SK-N-DZ (cell line): ENCODE measurements at places on chromosomes 1 and 21.

- DNase-seq: peak; percentile 86
Observed at GRCh38 chr1:109667452-109668122, at the start of gene GSTM2. GSTM2 (plus strand) TSS chr1:109668057; CDS start chr1:109668116, 59 bp downstream.

DNA sequence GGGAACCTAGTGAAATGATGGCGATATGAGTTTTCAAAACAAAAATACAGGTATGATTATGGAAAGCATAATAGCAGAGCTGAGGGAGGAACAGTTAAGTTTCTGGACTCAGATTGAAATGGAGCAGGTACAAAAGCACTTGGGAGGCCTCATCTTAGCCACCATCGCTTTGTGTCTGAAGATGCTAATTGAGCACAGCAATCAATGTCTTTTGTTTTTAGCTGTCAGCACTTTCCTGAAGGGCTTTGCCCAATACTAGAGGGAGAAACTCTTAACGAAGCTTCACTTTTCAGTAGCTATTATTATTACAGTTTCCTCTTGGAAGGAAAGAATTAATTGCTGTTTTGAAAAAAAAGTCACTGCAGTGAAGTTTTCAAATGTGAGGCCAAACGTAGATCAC is 348.7 kb downstream of the RWDD3 start:
- no peak for DNase-seq

- peak; percentile 50 for DNase-seq
Observed at GRCh38 chr1:224615861-224616755, at the start of gene CNIH3. CNIH3 (plus strand) TSS chr1:224616317; CDS start chr1:224617175, 858 bp downstream.

DNA sequence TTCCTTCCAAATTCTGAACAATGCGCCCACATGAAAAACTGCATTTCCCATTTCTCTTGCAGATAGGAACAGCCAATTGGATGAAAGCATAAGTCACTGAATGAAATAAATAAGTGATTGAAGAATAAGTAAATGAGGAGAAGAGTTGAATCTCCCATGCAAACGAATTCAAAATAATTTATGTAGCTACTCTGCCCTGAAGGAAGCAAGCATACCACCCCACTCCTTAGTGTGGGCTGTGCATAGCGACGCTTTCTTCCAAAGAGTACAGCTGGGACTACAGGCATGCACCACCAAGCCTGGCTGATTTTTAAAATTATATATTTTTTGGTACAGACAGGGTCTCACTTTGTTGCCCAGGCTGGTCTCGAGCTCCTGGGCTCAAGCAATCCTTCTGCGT is 16.5 kb upstream of the RIMKLA start:
- DNase-seq: no peak

GRCh38 chr1:209787551-209787950 is 3.2 kb upstream of the C1orf74 start:
- no peak for DNase-seq

DNA sequence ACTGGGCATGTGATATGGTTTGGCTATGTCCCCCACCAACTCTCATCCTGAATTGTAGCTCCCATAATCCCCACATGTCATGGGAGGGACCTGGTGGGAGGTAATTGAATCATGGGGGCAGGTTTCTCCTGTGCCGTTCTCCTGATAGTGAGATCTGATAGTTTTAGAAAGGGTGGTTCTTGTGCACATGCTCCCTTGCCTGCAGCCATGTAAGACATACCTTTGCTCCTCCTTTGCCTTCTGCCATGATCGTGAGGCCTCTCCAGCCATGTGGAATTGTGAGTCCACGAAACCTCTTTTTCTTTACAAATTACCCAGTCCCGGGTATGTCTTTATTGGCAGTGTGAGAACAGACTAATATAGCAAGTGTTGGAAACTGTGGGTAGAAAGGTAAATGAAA is 99.5 kb upstream of the HMCN1 start:
- no peak for DNase-seq

- no peak for DNase-seq
Observed at GRCh38 chr1:56355918-56356317, 223.4 kb downstream of the PLPP3 start.

DNA sequence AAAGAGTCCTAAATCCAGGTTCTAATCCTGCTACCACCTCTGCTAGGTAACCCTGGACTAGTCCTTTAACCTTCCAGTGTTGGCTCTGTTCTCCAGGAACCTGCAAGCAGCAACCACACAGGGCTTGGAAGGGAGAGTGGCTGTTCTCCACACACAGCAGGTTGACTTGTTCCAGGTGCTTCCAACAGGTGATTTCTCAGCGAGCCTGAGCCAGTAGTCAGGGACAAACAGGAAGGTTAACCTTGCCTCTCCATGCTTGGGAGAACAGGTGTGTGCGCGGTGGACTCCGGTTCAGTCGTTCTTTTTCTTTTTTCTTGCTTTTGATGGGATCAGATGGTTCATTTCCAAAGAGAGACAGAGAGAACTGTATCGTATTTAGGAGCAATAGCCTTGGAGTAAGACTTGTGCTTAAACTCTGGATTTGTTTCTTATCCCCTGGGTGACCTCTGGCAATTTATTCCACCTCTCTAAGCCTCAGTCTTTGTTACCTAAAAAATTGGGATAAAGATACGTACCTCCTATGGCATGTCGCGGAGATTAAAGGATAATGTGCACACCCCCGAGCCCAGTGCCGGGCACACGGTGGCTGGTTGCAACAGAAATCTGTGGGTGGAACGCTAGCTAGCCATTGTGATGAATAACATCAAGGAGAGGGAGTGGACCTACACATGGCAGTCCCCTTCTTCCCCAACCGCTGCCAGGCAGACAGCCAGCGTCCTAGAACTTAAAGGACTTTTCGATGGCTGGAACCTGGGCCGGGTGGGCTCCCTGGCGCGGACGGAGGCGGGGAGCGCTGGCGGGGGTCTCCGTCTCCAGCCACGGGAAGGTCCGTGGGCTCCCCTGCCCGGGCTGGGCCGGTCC is 583 bp upstream of the CACHD1 start:
- DNase-seq: no peak

GRCh38 chr21:15135867-15136629 is 71.2 kb upstream of the NRIP1 start:
- no peak for DNase-seq

- DNase-seq: peak; percentile 74
Observed at GRCh38 chr1:65264197-65264929, 45.0 kb upstream of the DNAJC6 start.

DNA sequence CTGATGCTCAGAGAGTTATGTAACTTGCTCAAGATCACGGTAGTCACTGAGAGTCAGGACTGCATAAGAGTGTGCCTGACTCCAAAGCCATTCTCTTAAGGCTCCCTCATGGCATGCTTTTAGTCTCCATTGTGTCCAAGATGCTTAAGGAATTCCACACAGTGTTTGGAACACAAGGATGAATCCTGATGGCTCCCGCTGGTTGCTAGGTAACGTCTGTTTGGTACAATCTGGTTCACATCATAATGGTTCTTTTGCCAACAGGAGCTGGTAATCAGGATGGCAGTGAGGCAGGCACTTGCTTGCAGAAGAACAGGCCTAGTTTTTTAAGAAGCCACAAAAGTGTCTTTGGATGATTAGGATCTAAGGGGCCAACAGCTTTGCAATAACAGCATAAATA is 436.5 kb upstream of the DAB1 start:
- DNase-seq: no peak

- DNase-seq: no peak
Observed at GRCh38 chr1:172324761-172325160, 95.7 kb upstream of the C1orf105 start.

GRCh38 chr1:30316056-30316455 is 407.3 kb downstream of the MATN1 start:
- DNase-seq: no peak

DNA sequence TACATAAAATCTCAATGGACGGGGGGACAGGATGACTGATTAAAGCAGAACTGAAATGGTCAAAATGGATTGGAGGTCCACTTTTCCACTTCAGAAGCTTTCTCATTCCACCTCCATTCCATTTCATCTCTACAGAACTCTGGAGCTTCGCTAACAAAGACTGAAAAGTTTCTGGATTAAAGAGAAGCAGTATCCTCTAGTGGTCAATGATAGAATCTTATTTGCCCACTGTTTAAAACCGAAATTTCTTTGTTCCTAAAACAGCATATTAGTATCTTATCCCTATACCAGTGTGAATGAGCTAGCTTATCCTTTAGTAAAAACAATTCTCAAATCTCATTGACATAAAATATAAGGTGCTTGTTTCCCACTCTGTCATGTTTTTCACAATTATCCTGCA is 890.6 kb downstream of the KCNT2 start:
- DNase-seq: peak; percentile 5

DNA sequence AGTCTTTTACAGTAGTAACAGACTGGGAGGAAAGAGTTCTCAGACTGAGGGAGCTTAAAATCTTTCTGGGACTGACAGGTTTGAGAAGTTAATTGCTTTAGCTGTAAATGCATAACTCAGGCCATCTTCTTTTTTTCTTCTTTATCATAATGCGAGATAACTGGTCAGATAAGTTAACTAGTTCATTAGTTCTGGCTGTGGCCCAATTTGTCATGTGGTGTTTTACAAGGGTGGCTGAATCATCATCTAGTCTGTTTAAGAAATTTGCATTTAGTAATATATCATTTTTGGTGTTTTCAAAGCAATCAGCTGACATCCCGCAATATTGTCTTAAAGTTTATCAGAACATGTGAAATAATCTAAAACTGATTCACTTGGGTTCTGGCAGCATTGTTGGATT is 14.0 kb downstream of the HSD3B2 start:
- no peak for DNase-seq

DNA sequence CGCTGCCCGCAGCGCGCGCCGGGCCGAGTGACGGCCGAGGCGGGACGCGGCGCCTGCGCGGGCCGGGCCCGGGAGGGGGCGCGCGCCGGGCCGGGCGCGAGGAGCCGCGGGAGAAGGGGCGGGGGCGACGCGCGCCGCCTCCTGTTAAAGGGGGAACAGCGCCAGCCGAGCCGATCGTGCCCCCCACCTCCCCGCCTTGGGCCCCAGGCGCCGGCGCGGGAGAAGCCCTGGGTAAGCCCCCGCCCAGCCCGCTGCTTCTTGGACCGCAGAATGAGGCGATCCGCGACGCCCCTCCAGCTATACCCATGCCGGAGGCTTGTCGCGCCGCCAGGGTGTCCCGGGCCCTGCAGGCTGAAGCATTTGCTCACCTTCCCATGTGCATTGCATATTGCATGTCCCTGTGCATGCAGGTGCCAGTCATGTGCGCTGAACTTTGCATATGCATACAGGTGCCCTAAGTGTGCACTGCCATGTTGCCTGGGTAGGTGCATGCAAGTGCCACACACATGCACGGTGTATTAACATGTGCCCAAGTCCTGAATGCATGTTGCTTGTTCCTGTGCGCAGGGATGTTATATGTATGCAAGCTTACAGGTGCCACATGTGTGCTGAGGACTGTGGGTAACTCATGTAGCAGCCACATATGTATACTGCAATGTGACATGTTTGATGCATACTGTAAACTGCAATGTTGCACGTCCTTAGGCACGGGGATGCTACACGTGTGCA is at the start of gene ADGRB2:
TSS of gene ADGRB2 (minus strand) at position 29 of the 729 bp plus-strand sequence. CDS start 7,119 bp downstream, outside the sequence.
- no peak for DNase-seq

GRCh38 chr1:38292969-38293368 is 246.4 kb upstream of the POU3F1 start:
- DNase-seq: no peak

DNA sequence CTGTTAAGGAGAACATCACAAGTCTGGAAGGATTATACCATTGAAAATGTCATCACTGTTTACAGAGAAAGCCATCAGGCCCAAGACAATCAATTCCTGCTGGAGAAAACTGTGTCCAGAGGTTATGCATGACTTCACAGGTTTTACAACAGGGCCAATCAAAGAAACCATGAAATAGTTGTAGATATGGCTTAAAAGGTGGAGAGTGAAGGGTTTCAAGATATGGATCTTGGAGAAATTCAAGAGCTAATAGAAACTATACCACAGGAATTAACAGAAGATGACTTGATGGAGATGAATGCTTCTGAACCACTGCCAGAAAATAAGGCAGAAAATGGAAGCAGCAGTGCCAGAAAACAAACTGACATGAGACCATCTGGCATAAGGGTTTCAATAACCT is 30.2 kb downstream of the USP1 start:
- DNase-seq: no peak

DNA sequence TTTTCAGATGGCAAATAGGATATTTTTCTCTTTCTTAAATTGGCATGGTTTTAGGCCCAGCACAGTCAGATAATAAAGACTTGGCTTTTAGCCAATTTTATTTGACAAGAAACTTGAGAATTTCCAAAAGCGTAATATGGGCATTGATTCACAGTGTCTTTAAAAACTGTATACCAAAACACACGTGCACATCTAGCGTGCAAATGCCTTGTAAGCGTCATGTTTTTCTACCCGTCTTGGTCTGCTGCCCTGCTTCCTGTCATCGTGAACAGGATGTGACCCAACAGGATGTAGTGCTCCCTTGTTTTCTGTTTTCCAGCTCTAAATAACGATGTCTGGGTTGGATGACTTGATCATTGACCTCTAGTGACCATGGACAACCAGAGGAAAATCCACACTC is 24.7 kb upstream of the SLC44A3 start:
- no peak for DNase-seq

DNA sequence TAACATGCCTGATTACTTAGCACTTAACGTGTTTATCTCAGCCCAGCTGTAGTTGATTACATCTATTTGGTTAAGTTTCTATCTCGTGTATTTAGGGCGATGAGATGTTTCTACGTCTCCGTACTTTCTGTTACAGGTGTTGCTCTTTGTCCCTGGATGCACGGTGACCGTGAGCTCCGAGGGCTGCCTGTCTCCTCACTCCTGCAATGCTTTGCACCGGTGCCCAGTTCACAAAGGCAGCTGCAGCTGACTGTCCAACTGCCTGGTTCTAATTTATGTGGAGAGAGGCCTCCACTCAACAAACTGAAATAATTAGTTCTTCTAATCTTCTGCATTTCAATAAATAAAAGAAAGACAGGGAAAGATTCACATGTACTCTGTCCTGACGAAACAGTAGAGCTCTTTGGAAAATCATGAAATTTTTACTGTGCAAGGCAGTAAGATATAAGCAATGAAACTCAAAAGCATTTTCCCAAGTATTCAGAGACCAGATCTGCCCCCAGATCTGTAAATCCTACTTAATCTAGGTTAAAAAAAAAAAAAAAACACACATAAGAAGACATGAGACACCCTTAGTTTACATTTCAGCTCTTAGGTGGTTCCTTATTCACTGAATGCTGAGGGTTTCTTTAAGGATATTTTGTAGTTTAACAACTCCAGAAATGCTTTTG is 108.2 kb downstream of the TGFBR3 start:
- DNase-seq: peak; percentile 28
